ENCODE measurements at places on chromosomes 6 and 20.

DNA sequence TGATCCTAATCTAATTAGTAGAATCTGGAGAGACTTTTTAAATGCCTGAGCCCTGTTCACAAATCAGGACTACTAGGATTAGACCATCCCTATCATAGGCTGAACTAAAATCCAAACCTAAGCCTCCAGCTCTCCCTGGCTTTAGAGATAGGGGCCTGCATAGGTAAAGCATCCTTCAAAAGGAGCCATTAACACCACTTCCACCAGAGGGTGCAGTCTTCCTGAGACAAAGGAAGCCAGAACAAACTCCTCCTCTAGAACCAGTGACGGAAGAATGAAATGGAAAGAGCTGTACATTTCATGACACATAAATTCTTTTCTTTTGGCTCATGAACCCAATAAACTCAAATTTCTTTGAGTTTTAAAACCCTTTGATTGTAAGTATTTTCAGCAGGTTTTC is 291.2 kb upstream of the ADGRB3 start:
- peak; percentile 17 for DNase-seq
- H3K27me3 ChIP-seq, result no peaks in the 10 kb centered on the region
- no peak overlapping the region for H3K4me3 ChIP-seq
- H3K4me1 ChIP-seq, result no peaks in the 10 kb centered on the region

DNA sequence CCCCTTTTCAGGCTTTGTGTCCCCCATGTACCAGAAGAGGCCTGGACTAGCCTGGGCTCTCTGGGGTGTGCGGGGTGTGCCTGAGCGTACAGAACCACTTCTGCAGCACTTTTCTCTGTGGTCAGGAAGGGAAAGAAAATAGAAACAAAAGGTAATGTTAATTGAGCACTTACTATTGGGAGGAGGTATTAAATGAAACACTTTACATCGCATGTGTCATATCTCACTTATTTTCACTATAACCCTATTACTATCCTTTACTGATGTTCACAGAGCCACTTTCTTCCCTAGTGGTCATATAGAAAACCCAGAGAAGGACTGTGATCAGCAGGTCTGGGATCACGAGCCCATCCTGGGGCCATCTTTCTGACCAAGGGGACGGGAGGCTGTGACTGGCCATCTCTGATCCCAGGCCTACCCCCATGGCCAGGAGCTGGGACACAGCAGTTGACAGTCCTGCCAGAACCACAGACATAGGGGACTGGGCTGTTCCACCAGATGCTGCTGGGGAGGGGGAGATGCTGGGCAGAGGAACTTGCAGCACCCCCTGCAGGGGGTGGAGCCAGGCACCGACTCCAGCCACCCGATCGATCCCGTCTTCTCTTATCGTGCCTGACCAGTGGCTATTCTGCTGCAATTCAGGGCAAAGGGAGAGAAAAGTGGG is 107.6 kb downstream of the VEGFA start:
- no peak overlapping the region for H3K4me3 ChIP-seq
- H3K4me1 ChIP-seq, result peaks cover 23% of the 10 kb centered on the region
- no peak overlapping the region for H3K27ac ChIP-seq

GRCh38 chr20:7399575-7399974 is 540.7 kb downstream of the HAO1 start:
- H3K4me3 ChIP-seq, result no peak overlapping the region
- H3K27me3 ChIP-seq, result no peaks in the 10 kb centered on the region
- no peaks in the 10 kb centered on the region for H3K4me1 ChIP-seq

GRCh38 chr6:152552616-152553209 is 84.4 kb downstream of the SYNE1 start:
- H3K4me3 ChIP-seq, result no peak overlapping the region
- H3K36me3 ChIP-seq, result no peaks in the 10 kb centered on the region
- H3K27me3 ChIP-seq, result no peaks in the 10 kb centered on the region

DNA sequence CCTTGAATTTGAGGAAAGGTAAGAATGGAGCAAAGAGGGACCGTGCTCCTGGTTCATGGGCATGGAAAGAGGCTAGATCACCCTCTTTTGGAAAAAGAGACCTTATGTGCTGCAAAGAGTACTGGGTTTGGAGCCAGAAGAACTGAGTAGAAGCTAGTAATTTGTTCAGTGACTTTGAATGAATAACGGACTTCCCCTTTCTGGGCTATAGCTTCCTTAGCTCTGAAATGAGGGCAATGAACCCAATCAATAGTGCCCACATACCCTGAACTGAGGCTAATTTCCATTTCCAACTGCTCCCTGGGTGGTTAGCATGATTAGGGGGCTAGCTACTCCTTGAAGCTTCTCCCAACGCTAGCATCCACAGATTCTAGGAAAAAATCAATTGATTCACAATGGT is 121.4 kb downstream of the UNC5CL start:
- no peaks in the 10 kb centered on the region for H3K4me1 ChIP-seq
- no peak overlapping the region for H3K4me3 ChIP-seq
- no peaks in the 10 kb centered on the region for H3K27me3 ChIP-seq
- no peak overlapping the region for H3K27ac ChIP-seq
- H3K36me3 ChIP-seq, result no peaks in the 10 kb centered on the region
- no peak for DNase-seq

- peaks cover 6% of the 10 kb centered on the region for H3K36me3 ChIP-seq
- H3K4me3 ChIP-seq, result peak within 1 kb of the TSS; percentile 57
- H3K27me3 ChIP-seq, result no peaks in the 10 kb centered on the region
Observed at GRCh38 chr6:42781796-42782688, at the start of gene BICRAL. Gene BICRAL, plus strand, starts transcription at chr6:42782052. Its CDS starts 39,971 bp downstream, at chr6:42822023.

DNA sequence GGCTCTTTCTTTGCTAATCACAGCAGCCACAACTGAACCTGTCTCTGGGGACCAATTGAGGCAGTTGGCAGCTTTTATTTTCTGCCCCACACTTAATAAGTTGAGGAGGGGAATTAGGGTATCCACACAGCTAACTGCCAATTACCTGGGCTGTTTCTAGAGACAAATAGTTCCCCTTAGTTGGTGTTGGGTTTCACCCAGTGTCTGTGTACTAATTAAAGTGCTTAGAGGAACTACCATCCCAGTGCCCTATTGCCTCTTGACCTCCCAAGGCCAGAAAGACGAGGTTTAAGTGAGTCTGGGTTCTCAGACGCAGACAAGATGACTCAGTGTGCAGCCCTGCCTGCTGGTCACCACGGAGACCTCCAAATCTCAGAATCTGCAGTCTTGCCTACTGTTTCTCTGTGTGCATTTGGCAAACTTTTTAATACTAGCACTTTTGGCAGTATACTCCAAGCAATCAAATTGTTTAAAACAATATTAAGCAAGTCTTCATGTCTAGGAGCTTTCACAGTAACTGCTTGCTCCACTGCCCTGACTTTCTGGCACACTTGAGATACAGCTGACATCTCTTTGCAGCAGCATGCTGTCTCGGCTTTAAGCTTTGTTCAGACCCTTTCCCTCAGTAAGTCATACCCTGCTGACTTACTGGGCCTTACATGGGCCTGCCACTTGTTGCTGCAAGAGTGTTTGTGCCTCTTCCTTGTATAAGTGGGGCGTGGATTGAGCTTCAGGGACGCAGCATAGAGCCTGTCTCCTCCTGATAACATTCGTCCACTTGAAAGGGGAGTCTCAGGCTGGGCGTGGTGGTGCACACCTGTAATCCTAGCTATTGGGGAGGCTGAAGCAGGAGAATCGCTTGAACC is 31.9 kb downstream of the STK35 start:
- H3K27ac ChIP-seq, result peak overlapping the region; percentile 50
- peak; percentile 72 for DNase-seq
- H3K36me3 ChIP-seq, result peaks cover 4% of the 10 kb centered on the region
- H3K4me1 ChIP-seq, result peaks cover 6% of the 10 kb centered on the region
- no peak overlapping the region for H3K4me3 ChIP-seq
- no peaks in the 10 kb centered on the region for H3K27me3 ChIP-seq

GRCh38 chr6:100230953-100231316 is 233.8 kb downstream of the SIM1 start:
- no peaks in the 10 kb centered on the region for H3K27me3 ChIP-seq
- H3K4me3 ChIP-seq, result no peak overlapping the region
- H3K4me1 ChIP-seq, result peaks cover 2% of the 10 kb centered on the region
- H3K27ac ChIP-seq, result no peak overlapping the region
- H3K36me3 ChIP-seq, result no peaks in the 10 kb centered on the region

DNA sequence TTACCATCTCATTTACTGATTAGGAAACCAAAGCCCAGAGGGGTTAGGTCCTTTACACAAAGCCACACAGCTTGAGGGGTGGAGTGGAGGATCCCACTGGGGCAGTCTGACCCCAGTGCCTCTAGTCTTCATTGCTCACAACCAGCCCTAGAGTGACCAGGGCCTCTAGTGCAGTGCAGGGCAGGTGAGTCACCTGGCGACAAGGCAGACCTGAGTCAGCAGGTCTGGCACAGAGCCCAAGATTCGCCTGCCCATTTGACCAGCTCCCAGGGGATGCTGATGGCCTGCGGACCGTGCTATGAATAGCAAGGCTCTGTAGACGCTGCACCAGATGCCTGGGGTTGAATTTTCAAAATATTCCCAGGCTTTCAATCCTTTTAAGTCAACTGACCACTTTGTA is 29.9 kb downstream of the CDH26 start:
- no peak overlapping the region for H3K27ac ChIP-seq
- DNase-seq, result no peak
- no peak overlapping the region for H3K4me3 ChIP-seq
- no peaks in the 10 kb centered on the region for H3K36me3 ChIP-seq
- H3K4me1 ChIP-seq, result peaks cover 9% of the 10 kb centered on the region
- H3K27me3 ChIP-seq, result no peaks in the 10 kb centered on the region

GRCh38 chr6:322259-322930 is 30.1 kb downstream of the DUSP22 start:
- H3K27ac ChIP-seq, result no peak overlapping the region
- DNase-seq, result no peak
- peaks cover under 1% of the 10 kb centered on the region for H3K4me1 ChIP-seq
- H3K36me3 ChIP-seq, result no peaks in the 10 kb centered on the region

DNA sequence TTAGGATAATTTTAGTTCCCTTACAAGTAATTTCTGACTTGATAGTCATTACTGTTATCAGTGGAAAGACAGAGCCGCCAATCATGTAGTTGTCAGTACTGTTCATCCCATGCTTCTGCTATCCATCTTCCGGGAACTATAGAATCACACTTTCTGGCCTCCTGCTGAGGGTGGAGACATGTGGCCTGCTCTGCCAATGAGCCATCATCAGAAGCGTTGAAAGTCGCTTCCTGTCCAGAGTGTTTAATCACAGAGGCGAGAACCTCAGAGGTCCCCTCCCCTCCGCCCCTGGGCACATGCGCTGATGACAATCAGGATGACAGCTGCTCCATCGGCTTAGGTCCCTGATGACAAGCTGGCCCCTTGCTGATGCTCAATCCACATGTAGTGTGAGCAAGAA is 3.0 kb downstream of the DDO start:
- no peaks in the 10 kb centered on the region for H3K27me3 ChIP-seq
- no peak for DNase-seq
- no peak overlapping the region for H3K27ac ChIP-seq

DNA sequence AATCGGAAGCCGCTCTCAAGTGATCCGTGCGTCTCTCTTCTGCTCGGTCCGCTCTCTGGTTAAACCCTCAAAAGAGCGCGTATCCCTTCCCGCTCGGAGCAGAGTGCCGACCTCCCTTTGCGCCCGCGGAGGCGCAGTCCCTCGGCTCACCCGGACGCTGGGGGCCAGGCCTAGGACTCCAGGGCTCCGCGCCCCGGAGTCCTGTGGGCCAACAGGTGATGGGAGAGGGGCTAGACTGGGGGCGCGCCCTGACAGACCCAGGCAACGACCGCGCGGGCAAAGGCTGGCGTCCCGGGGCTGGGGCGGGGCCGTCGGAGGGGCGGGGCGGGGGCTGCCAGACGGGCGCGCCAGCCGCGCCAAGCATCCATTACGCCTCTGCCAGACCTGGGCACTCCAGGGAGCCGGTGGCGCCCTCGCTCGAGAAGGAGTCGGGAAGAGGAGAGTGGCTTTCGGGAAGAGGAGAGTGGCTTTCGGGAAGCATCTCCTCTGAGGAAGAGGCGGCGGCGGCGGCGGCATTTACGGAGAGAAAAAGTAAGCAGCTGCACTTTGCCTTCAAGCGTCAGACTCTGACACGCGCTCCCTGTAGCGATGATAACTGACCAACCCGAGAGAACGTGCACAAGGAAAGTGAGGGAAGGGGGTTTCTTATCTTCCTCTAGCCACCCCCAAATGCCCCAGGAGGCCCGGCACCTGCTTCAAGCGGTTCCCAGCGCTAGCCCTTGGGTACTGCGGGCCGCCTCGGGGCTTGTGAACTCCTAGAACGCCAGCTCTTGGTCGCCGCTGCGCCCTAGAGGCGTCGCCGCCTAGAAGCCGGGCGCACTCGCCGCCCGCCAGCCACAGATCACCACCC is 2.6 kb downstream of the EPHA7 start:
- peak overlapping the region; percentile 80 for H3K27ac ChIP-seq
- H3K36me3 ChIP-seq, result no peaks in the 10 kb centered on the region
- no peaks in the 10 kb centered on the region for H3K27me3 ChIP-seq
- DNase-seq, result peak; percentile 67
- no peaks in the 10 kb centered on the region for H3K4me1 ChIP-seq

DNA sequence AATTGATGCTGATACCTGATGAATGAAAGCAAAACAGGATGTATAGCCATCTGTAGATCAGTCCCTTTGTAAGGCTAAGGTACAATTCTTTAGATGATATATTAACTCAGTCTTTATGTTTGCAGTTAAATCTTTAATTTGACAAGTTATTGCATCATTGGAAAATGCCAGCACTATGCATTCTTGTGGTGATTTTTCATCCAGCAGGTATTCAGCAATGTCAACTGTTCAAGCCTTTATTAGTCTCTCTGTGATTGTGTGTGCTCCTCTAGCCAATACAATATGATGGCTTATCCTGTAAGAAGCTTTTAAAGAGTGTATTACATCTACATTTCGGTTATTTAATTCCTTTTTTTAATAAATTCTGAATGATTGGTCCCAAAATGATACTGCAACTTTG is 34.3 kb downstream of the HLA-DMB start:
- no peaks in the 10 kb centered on the region for H3K4me1 ChIP-seq
- DNase-seq, result no peak
- H3K27ac ChIP-seq, result no peak overlapping the region
- H3K27me3 ChIP-seq, result no peaks in the 10 kb centered on the region
- no peaks in the 10 kb centered on the region for H3K36me3 ChIP-seq

- DNase-seq, result peak; percentile 58
- no peaks in the 10 kb centered on the region for H3K27me3 ChIP-seq
- H3K4me1 ChIP-seq, result peaks cover 17% of the 10 kb centered on the region
- peak overlapping the region; percentile 99 for H3K27ac ChIP-seq
Observed at GRCh38 chr20:23362392-23363256, 642 bp downstream of the GZF1 start.

GRCh38 chr6:109768485-109768884 is 77.4 kb downstream of the FIG4 start:
- H3K4me3 ChIP-seq, result no peak overlapping the region
- H3K4me1 ChIP-seq, result no peaks in the 10 kb centered on the region
- H3K27ac ChIP-seq, result no peak overlapping the region
- no peak for DNase-seq
- no peaks in the 10 kb centered on the region for H3K27me3 ChIP-seq

- H3K4me3 ChIP-seq, result no peak overlapping the region
- H3K36me3 ChIP-seq, result peaks cover 34% of the 10 kb centered on the region
- DNase-seq, result no peak
- H3K4me1 ChIP-seq, result no peaks in the 10 kb centered on the region
- no peak overlapping the region for H3K27ac ChIP-seq
Observed at GRCh38 chr6:160051390-160051789, 70.2 kb upstream of the SLC22A1 start.
